Testis (tissue), 5 donors: ENCODE measurements at places on chromosomes 7 and 10. TPM values are rescaled to one million over a fixed set of nuclear protein-coding genes. Genes with fewer than 3 reads are reported as not detected.

Gene UPK3B
- total RNA-seq = 19.1 TPM

Gene DRGX
- total RNA-seq = not detected

GRCh38 chr10:47253651-47254375 lies 46.2 kb upstream of the GDF10 start:
- no peaks in the 10 kb centered on the region for H3K27me3 ChIP-seq
- no peak overlapping the region for H3K27ac ChIP-seq
- no peak overlapping the region for H3K4me3 ChIP-seq
- no peaks in the 10 kb centered on the region for H3K4me1 ChIP-seq
- no peaks in the 10 kb centered on the region for H3K36me3 ChIP-seq
- DNase-seq = no peak

Gene UNCX
- 0.24 TPM for total RNA-seq

Gene NCF1
- 1.5 TPM for total RNA-seq

GRCh38 chr10:96176985-96177384 lies 46.9 kb downstream of the ZNF518A start:
- no peak for DNase-seq
- no peaks in the 10 kb centered on the region for H3K36me3 ChIP-seq
- H3K4me1 ChIP-seq = no peaks in the 10 kb centered on the region
- no peak overlapping the region for H3K27ac ChIP-seq
- no peaks in the 10 kb centered on the region for H3K27me3 ChIP-seq

Gene R3HCC1L
- 38.5 TPM for total RNA-seq

Gene ZNF804B
- 0.39 TPM for total RNA-seq

Gene PIK3CG
- total RNA-seq = 6.5 TPM

DNA sequence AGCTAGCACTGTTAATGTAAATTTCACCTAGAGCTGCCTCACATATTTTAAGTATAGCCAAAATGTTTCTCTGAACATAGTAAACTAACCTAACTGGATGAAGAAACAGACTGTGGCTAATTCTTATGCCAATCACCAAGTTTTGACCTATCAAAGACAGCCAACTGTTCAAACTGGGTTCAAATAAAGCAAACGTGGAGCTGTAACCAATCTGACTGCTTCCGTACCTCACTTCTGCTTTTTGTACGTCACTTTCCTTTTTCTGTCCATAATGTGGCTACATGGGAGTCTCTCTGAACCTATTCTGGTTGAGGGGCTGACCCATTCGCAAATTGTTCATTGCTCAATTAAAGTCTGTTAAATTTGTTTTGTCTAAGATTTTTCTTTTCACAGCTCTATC lies 66.3 kb upstream of the ETV1 start:
- H3K27me3 ChIP-seq = no peaks in the 10 kb centered on the region
- H3K4me1 ChIP-seq = no peaks in the 10 kb centered on the region
- H3K4me3 ChIP-seq = no peak overlapping the region
- no peak for DNase-seq
- no peaks in the 10 kb centered on the region for H3K36me3 ChIP-seq

DNA sequence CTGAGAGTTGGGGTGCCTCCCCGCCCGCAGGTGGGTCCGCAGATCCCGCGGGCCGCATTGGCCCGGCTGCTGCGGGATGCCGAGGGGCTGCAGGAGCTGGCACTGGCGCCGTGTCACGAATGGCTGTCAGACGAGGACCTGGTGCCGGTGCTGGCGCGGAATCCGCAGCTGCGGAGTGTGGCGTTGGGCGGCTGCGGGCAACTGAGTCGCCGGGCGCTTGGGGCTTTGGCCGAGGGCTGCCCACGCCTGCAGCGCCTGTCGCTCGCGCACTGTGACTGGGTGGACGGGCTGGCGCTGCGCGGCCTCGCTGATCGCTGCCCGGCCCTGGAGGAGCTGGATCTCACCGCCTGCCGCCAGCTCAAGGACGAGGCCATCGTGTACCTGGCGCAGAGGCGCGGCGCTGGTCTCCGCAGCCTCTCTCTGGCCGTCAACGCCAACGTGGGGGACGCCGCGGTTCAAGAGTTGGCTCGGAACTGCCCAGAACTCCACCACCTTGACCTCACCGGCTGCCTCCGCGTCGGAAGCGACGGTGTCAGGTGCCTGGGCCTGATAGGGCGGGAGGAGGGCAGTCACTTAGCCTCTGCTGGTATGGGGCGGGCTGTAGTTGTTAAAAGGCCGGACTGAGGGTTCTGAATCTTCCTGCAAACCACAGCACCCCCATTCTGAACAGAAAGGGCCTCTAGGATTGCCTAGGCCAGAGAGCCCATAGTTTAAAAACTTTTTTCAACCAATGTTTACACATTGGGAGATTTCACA lies 1.3 kb downstream of the FBXL15 start:
- H3K36me3 ChIP-seq = no peaks in the 10 kb centered on the region
- H3K27me3 ChIP-seq = no peaks in the 10 kb centered on the region
- peak overlapping the region; percentile 80 for H3K4me3 ChIP-seq
- H3K27ac ChIP-seq = peak overlapping the region; percentile 74
- H3K4me1 ChIP-seq = peaks cover 23% of the 10 kb centered on the region
- peak; percentile 48 for DNase-seq

- no peaks in the 10 kb centered on the region for H3K4me1 ChIP-seq
- no peak overlapping the region for H3K4me3 ChIP-seq
- H3K36me3 ChIP-seq = no peaks in the 10 kb centered on the region
- H3K27me3 ChIP-seq = no peaks in the 10 kb centered on the region
- DNase-seq = no peak
Measured at GRCh38 chr7:2084781-2085505, 147.8 kb downstream of the MAD1L1 start.

DNA sequence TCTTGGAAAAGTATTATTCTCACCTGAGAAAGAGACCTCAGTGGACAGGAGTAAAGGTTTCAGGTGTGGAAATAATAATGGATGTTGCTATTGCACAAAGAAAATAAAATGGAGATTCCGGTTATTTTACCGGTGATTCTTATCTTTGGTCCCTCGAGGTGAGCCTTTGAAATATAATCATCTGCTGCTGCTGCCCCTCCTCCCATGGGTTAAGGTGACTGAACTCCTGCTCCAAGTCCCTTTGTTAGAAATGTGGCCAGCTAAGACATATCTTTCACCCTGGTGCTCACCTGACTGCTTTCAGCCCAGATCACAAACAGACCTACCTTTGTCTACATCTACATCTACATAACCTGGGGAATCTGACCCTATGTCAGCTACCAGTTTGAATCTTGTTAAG lies 5.7 kb downstream of the CUBN start:
- no peak overlapping the region for H3K27ac ChIP-seq
- H3K27me3 ChIP-seq = no peaks in the 10 kb centered on the region
- H3K4me1 ChIP-seq = peaks cover 4% of the 10 kb centered on the region

DNA sequence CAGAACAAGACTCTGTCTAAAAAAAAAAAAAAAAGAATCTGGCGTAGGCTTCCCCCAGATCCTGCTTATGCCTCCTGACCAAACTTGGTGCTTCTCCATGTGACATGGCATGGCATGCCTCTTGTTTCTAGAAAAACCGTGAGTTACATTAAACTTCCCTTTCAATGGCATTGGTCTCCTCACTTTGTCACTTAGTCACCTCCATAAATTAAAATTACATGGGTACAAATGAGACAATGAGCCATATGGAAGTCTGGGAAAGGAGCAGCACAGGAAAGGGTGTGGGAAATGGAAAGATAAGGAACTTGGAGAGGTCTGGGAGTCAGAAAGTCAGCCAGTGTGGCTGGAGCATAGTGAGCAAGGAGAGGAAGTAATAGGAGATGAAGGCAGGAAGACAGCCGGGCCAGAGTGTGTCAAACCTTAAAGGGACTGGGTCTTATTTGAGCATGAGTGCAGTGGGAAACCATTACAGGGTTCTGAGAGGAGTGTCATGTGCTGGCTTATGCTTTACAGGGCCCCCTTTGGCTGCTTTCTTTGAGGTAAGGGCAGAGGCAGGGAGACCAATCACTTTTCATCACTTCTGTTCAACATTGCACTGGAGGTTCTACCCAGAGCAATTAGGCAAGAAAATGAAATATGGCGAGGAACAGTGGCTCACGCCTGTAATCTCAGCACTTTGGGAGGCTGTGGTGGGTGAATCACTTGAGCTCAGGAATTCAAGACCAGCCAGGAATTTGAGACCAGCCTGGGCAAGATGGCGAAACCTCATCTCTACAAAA lies 21.3 kb upstream of the ZMIZ2 start:
- H3K36me3 ChIP-seq = no peaks in the 10 kb centered on the region
- no peak overlapping the region for H3K4me3 ChIP-seq
- H3K27ac ChIP-seq = no peak overlapping the region
- no peaks in the 10 kb centered on the region for H3K27me3 ChIP-seq

DNA sequence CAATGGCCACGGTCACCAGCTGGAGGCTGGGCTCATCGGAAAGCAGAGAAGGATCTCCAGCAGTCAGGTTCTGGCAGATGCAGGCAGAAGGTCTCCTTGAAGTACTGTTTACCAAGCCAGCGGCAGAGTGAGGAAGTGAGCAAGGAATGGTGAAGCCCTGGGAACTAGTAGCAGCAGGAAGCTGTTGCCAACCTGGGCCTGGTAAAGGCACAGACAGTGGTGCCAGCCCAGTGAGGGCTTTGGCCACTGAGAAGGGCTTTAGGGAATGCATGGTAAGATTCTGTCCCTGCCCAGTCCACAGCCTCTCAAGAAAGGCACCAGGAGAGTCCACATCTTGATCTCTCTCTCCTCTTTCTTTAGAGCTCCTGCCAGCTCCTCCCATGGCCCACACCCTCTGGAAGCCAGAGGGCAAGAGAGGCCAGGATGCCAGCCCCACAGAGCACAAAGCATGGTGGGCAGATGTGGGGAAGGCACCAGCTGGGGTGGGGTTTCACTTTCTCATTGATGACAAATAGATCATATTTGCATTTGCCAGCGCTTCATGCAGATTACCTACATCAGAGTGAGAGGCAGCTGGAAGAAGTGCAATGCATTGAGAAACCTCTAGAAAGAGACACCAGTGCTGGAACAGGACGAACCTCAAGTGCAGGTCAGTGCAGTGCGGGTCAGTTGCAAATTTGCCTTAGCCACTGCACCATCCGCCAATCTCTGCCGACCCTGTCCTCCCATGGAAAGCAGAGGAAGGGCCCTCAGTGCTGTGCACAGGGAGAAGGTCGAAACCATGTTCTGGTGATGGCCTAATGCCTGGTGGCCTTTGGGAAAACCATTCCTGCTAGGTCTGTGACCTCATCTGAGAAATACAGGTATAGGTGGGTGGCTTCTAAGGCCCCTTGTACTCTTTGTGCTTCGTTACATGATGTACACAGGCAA lies 667.8 kb upstream of the MKI67 start:
- no peaks in the 10 kb centered on the region for H3K27me3 ChIP-seq
- H3K27ac ChIP-seq = no peak overlapping the region

GRCh38 chr7:42597300-42597699 lies 314.6 kb downstream of the C7orf25 start:
- no peak overlapping the region for H3K27ac ChIP-seq
- no peaks in the 10 kb centered on the region for H3K36me3 ChIP-seq
- no peaks in the 10 kb centered on the region for H3K4me1 ChIP-seq
- H3K4me3 ChIP-seq = no peak overlapping the region

Gene NUTM2B
- 4.8 TPM for total RNA-seq

DNA sequence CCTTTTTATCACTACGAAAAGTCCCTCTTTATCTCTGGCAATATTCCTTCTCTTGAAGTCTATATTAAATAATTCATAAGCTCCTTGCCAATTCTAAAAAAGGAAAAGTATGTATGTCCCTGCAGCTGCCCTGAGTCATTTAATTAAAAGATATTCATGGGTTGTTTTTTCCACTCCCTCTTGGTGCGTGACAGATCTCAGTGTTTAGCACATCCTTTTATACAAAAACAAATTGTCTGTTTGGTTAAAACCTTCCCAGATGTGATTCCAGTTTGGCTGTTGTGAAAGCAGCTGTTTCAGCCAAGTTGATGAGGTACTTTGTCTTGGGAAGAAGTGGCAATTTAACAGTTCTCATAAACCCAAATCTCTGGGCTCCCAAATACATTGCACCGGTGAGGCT lies 33.8 kb upstream of the PRLHR start:
- no peaks in the 10 kb centered on the region for H3K36me3 ChIP-seq
- H3K27me3 ChIP-seq = no peaks in the 10 kb centered on the region
- DNase-seq = no peak

Gene TRIP6
- total RNA-seq = 99.6 TPM
